ENCODE measurements at places on chromosomes 11 and 22.

GRCh38 chr11:64851831-64852351 lies 7.4 kb upstream of the CDC42BPG start:
- DNase-seq: no peak

- no peak for DNase-seq
These were observed 53.1 kb downstream of the THAP12 start for GRCh38 chr11:76327756-76328388.

- no peak for DNase-seq
These were observed 7.4 kb downstream of the SYT13 start for GRCh38 chr11:45278714-45279113.

GRCh38 chr11:69962152-69962551 lies 116.0 kb upstream of the ANO1 start:
- no peak for DNase-seq

- DNase-seq: no peak
These were observed 626 bp downstream of the FLRT1 start for GRCh38 chr11:64036087-64037026.

Measured in T-helper 9 cell (primary cell).